ENCODE measurements at places on chromosomes 11 and 22.

GRCh38 chr11:55106391-55106790 is 155.6 kb upstream of the TRIM48 start:
- DNase-seq, result no peak

DNA sequence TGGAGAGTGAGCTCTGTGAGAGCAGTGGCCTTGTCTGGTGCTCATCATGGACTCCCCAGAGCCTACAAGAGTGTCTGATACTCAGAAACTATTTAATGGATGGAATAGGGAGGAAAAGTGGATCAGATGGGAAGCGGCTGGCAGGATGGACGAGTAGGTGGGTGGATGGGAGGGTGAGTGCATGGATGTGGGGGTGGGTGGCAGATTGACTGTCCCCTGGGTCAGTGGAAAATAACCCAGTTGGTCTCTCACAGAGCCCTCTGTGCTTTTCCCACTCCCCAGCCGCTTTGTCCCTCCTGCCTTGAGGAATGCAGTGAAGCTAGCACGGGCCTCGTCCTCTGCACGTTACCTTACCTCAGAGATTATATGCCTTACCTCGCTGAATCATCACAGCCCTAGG is 5.9 kb downstream of the SPI1 start:
- DNase-seq, result no peak

GRCh38 chr11:1603629-1604028 is 4.6 kb downstream of the KRTAP5-3 start:
- no peak for DNase-seq

DNA sequence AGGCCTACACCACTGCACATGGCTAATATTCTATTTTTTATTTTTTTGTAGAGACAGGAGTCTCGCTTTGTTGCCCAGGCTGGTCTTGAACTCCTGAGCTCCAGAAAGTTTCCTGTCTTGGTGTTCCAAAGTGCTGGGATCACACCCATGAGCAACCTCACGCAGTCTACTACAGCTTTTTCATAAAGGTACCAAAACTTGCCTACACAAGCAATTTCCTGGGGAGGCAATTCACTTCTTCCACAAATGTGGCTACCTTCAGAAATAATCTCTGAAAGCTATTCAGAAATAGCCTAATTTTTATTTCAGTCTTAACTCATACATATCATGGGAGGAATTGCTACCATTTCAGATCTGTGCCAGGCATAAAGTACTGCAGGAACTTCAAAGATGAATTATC is 11.4 kb downstream of the SLC35F2 start:
- DNase-seq, result no peak

GRCh38 chr11:66478729-66479393 is 1.4 kb upstream of the DPP3 start:
- no peak for DNase-seq

DNA sequence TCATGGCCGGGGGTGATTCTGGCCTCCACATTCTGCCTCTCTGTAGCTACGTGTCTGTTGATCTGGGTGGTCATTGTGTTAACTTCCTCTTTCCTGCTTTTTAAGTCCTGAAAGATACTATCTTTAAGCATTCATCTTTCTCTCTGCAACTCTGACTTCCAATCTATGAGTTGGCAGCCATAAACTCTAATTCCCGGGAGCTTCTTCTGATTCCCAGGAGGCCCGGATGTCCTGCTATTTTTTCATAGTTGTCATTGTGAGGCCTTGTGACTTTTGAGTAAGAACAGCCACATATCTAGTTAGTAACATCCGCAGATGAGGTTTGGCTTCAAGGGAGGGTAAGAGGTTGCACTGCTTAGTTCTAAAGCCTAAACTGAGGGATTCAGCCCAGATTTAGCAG is 107.8 kb downstream of the SYN3 start:
- no peak for DNase-seq

GRCh38 chr11:1569251-1569780 is 2.8 kb downstream of the DUSP8 start:
- no peak for DNase-seq

- no peak for DNase-seq
These were observed 4.7 kb upstream of the CRKL start for GRCh38 chr22:20912494-20912893.

GRCh38 chr11:64284048-64284961 is at the start of gene BAD:
Gene BAD (minus strand): TSS chr11:64284665. CDS start chr11:64284368, 297 bp downstream.
- DNase-seq, result peak; percentile 90

GRCh38 chr22:49961601-49962011 is 1.0 kb downstream of the PIM3 start:
- DNase-seq, result no peak

DNA sequence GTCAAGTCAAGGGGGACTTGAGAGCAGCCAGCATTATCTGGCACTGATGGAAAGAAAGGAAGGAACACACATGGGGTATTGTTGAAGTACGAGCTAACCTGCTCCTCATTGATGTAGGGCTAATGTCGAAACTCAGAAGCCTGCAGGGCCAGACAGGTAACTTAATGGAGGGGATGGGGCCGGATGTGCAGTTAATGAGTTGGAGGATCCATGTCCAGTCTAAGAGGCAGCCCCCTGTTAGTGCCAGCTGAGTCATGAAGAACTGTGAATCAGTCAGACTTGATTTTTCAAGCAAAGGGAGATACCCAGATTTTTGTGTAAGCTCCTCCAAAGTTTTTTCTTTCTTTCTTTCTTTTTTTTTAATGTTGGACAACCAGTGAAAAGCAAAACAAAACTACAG is 65.6 kb downstream of the CECR2 start:
- no peak for DNase-seq

GRCh38 chr11:133660202-133660568 is 127.9 kb upstream of the OPCML start:
- DNase-seq, result no peak

DNA sequence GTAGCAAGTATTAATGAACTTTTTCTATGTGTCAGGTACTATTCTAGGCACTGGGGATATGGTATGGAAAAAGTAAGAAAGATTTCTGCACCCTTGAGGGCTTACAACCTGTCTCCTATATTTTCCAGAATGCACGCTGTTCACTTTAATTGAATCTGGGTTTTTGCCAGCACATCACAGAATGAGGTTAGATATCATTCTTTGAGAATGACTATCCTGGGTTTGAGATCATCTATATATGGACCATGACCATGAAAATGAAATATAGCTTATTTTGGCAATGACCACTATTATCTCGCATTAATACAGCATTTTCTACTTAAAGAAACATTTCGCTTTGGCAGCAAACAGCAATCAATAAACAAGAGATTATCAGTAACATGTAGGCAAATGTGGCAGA is 46.9 kb downstream of the C11orf71 start:
- peak; percentile 72 for DNase-seq

- DNase-seq, result peak; percentile 57
These were observed 30.9 kb upstream of the PARVB start for GRCh38 chr22:43993072-43993760.

DNA sequence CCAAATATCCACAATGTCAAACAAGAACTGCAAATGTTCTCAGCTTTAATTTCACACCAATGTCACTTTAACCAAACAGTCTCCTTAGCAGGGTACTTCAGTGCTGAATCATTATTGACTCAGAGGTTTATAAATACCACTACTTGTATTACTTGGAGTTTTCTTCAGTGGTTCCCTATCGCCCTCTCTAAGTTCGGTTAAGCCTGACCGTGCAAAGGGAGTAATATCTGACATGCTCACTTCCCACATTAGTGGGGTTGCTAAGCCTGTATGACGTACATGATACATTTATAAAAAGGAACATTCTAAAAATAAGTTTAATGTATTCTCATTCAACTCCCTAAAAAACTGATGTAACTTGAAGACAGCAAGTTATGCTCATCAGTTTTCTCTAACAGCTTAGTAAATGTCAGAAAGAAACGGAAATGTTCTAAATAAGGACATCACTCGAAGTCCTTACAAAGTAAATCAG is 93.1 kb upstream of the ZC3H12C start:
- DNase-seq, result peak; percentile 97

DNA sequence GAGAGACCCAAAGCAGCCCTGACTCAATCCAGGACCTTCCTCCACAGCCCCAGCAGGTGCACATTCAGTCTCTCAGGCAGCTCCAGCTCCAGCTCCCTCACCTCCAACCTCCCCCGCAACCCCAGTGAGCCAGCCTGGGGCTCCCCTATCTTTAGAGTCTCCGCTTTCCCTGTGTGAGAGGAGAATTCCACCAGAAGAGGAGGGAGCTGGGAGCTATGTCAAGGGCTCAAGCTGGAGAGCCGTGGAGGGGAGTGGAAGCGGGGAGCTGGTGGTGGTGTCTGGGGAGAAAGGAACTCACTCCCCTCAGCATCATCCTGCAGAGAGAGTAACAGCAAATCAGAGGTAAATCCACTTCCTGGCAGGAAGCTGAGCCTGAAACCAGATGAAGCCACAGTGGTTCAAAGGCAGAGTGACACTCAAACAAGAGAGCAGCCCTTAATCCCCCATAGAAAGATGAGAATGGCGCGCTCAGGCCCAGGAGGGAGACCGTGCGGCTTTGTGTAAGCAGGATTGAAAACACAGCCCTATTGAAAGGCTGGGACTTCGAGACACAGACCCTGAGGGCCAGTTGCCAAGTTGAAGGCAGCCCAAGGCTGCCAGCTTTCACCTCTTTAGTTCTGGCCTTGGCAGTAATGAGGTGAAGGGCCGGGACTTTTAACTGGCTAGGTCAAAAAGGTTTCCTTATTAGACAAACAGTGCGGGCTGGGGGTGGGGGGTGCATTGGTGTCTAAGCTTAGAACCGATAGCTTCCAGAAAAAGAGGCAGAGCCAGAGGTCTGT is 21.4 kb upstream of the CDON start:
- no peak for DNase-seq

DNA sequence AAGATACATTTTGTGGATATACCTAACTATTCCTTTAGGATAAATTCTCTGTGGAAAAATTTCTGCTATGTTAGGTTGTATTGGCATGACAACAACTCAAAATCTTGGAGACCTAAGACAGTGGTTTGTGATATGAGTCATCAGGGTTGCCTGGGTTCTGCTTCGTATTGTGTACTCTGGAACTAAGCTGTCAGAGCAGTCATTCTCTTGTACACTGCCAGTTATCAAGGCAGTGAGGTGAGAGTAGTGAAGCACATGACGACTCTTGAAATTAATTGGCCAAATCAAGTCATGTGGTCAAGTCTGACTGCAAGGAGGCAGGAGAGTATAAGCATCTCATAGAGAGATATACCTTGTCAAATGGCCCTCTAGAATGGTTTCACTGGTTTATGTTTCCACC is 104.4 kb downstream of the FANCF start:
- peak; percentile 86 for DNase-seq

DNA sequence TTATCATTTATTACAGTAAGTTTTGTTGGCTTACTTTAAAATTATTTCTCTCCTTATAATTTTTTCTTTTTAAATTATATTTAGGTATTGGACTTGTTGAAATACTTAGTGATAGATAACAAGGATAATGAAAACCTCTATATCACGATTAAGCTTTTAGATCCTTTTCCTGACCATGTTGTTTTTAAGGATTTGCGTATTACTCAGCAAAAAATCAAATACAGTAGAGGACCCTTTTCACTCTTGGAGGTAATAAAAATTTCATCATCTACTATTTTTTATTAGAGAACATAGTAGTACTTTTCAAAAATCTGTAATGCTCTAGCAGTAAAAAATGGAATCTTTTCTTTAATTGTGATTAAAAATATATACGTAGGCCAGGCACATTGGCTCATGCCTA is 70.4 kb downstream of the ATM start:
- no peak for DNase-seq

GRCh38 chr11:69682221-69682620 is 7.1 kb upstream of the LTO1 start:
- DNase-seq, result no peak
